ENCODE measurements at places on chromosomes 11 and 22.
A peak's percentile ranks its signal among the peaks of the same experiment; 100 is the strongest.

DNA sequence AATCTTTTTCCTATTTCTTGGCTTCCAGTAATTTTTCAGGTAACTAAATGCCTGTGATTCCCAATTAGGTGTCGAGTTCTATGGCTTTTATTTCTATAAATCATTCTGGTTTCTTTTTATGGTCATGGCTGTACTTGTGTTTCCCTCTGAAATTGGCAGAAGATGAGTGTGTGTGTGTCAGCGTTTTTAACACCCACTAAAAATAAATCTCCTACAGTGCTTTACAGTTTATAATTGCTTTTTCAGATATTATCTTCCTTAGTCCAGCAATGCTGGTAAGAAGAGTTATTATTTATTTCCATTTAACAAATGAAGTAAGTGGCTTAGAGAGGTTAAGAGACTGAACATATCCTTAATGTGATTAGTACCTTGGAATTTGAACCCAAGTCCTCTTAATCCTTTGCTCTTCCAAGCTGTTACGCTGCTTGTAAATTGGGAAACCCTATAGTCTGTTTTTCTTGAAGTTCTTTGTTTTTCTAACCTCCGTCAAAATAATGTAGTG is 125.2 kb downstream of the TEAD1 start:
- no peaks in the 10 kb centered on the region for H3K27me3 ChIP-seq
- H3K36me3 ChIP-seq, result no peaks in the 10 kb centered on the region
- DNase-seq, result no peak
- peaks cover 58% of the 10 kb centered on the region for H3K4me1 ChIP-seq

DNA sequence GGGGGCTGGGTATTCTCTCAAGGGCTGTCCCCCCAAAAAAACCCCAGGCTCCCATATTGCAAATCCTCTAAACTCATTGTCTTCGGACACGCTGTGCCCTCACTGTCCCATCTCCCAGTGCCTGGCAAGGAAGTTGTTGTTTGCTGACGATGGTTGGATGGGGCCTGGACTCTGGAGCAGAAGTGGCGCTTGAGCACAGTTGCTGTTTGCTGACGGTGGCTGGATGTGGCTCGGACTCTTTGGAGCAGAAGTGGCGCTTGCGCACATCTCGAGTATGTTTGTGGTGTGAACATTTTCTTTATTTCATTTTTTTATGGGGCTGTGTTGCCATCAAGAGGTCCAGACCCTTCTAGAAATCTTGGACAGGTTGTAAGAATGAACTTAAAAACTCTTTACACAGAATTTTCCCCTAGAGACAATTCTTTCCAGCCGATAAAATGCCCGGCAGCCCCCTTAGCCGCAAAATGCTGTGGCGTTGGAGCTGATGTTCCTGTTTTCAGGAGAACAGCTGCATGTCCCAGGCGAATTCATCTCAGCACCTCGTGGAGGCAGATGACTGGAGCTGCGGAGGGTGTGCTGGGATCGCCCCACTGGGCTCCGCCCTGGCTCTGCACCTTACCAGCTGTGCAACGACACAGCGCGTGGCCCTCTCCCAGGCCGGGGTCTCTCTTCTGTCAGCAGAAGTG is 1167.4 kb downstream of the BRD1 start:
- H3K36me3 ChIP-seq, result no peaks in the 10 kb centered on the region
- no peak for DNase-seq
- no peaks in the 10 kb centered on the region for H3K4me1 ChIP-seq
- no peaks in the 10 kb centered on the region for H3K27me3 ChIP-seq
- H3K4me3 ChIP-seq, result no peak overlapping the region
- H3K27ac ChIP-seq, result no peak overlapping the region

- H3K36me3 ChIP-seq, result no peaks in the 10 kb centered on the region
- H3K27me3 ChIP-seq, result no peaks in the 10 kb centered on the region
- H3K4me3 ChIP-seq, result no peak overlapping the region
- DNase-seq, result peak; percentile 57
- H3K27ac ChIP-seq, result no peak overlapping the region
These were observed 96.1 kb upstream of the CD82 start for GRCh38 chr11:44469412-44469811.

DNA sequence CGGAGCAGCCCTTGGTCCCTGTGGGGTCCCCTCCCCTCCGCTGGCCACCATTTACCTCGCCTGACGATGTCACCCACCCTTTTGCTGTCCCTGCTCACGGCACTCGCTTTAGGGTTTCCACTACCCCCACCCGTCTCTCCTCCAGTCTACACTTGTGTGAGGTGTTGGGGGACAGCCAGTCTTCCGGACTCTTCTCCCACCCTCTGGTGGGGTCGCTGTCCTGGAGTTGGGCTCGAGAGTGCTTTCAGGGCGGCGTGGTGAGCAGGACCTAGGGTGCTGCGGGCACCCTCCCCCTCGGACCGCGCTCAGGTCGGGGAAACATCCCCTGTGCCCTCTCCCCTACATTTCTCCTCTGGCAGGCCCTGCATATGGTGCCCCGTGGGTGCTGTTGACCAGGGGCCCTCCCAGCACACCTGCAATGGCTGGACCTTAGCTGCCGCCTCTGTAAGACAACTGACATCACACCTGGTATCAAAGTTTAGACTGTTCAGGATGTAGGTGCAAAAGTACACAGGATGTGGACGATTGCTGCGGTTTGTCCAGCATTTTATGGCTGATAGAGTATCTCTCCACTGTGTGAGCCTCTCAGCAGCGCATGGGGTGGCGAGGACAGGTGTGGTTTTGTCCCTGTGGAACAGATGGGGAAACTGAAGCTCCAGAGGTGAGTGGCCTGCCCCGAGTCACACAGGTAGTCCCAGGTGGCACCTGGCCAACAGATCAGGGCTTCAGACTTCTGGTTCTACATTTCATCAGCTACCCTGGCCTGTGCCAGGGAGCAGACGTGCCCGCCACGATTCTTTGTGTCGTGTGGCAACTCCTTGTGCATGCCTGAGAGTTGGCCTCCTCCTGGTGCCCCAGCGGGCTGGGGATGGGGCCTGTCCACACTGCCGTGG is 1.2 kb downstream of the GRK2 start:
- DNase-seq, result peak; percentile 69
- peaks cover 29% of the 10 kb centered on the region for H3K4me1 ChIP-seq
- H3K27me3 ChIP-seq, result no peaks in the 10 kb centered on the region
- H3K4me3 ChIP-seq, result peak overlapping the region; percentile 96

- DNase-seq, result no peak
- no peaks in the 10 kb centered on the region for H3K4me1 ChIP-seq
- no peaks in the 10 kb centered on the region for H3K27me3 ChIP-seq
- no peaks in the 10 kb centered on the region for H3K36me3 ChIP-seq
- H3K27ac ChIP-seq, result no peak overlapping the region
- H3K4me3 ChIP-seq, result no peak overlapping the region
These were observed 2.1 kb upstream of the CCDC81 start for GRCh38 chr11:86372586-86372985.

DNA sequence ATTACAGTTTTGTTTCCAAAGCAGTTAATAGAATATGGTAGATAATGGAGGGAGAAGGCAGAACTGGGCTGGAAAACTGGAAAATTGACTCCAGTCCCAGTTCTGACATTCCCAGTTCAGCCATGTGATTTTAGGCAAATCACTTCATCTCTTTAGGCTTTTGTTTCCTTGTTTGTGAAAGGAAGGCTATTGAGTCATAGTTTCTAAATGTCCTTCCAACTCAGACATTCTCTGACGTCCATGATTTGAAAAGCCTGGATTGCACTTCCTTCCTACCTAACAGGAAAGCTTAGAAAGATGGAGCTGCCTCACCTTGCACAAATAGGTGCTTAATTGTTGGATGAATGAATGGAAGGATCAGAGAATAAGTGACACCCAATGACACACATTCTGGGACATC is 19.8 kb upstream of the GALNT18 start:
- DNase-seq, result no peak
- H3K4me1 ChIP-seq, result no peaks in the 10 kb centered on the region
- H3K36me3 ChIP-seq, result no peaks in the 10 kb centered on the region
- H3K27me3 ChIP-seq, result peaks cover 4% of the 10 kb centered on the region
